Stimulated activated CD8-positive, alpha-beta memory T cell treated with anti-CD3 and anti-CD28 coated beads, Interleukin-12 subunit alpha, Interleukin-12 subunit beta, amount 100 ng/mL, for 4 hours (primary cell): ENCODE measurements at places on chromosomes 4 and X.

GRCh38 chrX:104432321-104432720 lies 133.7 kb upstream of the IL1RAPL2 start:
- DNase-seq, result no peak

DNA sequence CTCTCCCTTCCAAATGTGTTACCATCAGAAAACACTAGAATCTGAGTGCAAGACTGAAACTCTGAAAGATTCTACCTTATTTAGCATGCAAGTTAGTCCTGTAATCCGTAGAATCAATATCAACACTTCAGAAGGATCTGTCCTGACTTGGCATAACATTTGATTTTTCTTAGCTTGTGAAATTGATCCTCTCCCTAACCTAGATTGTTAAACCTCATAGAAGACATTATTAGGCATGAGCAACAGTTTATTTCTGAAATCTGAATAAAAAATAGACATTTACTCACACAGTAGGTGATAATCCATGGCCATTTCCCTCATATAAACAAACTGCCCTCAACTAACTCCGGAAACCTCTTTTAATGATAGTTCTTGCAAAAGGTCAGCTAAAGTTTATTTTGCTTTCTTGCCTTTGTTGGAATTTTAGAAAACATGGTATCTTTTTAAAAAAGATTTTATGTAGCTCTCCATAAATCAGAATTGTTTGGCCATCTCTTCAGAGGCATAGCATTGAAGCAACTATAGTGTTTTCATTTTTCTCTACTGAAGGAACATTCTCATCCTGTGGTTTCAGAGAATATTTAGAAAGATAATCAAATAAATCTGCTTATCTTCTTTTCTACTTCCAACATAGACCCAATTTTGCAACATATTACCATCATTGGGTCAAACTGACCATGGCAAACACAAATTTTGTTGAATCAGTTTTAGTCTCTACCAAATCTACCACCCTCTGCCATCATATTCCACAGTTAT lies 38.5 kb upstream of the PDLIM5 start:
- no peak for DNase-seq

- DNase-seq, result no peak
Measured at GRCh38 chr4:151013491-151013890, 1.6 kb downstream of the LRBA start.

GRCh38 chrX:5458300-5458842 lies 770.3 kb downstream of the NLGN4X start:
- DNase-seq, result no peak
